NCI-H774 (cell line): ENCODE measurements at places on chromosomes 4 and X.

GRCh38 chr4:5027346-5027745 lies 8.1 kb upstream of the CYTL1 start:
- DNase-seq, result no peak

GRCh38 chr4:2069986-2070385 lies 10.9 kb downstream of the NAT8L start:
- DNase-seq, result no peak

- no peak for DNase-seq
Measured at GRCh38 chr4:90958256-90958895, 831.2 kb downstream of the CCSER1 start.

DNA sequence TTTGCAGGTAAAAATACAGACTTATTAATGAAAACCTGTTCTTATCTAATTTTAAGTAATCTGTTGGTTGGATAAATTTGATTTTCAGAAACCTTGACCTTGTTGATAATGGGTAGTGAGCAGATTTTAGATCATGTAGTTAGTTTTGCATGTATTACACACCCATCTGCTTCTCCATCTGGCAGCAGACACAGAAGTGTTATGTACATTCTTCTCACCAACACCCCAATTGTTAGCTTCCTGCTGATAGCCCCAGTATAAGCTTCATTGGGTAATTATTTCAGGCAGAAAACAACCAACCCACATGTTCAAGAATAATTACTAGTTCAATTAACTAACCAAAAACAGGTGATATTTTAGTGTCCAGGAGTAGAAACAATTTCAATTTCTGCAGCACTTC lies 1740.5 kb upstream of the AGA start:
- no peak for DNase-seq
